ENCODE measurements at places on chromosomes 3 and 15. TPM values are rescaled to one million over a fixed set of nuclear protein-coding genes. Genes with fewer than 3 reads are reported as not detected.

- no peaks in the 10 kb centered on the region for H3K4me1 ChIP-seq
- no peaks in the 10 kb centered on the region for H3K27me3 ChIP-seq
- H3K36me3 ChIP-seq = no peaks in the 10 kb centered on the region
- DNase-seq = no peak
Observed at GRCh38 chr15:86329311-86330013, 249.8 kb downstream of the AGBL1 start.

- H3K27ac ChIP-seq = peak overlapping the region; percentile 92
- H3K4me3 ChIP-seq = peak overlapping the region; percentile 83
- no peaks in the 10 kb centered on the region for H3K27me3 ChIP-seq
- H3K36me3 ChIP-seq = peaks cover 26% of the 10 kb centered on the region
Observed at GRCh38 chr3:50336452-50337174, 4.0 kb downstream of the RASSF1 start.

- no peaks in the 10 kb centered on the region for H3K36me3 ChIP-seq
- no peak for DNase-seq
- no peaks in the 10 kb centered on the region for H3K4me1 ChIP-seq
- H3K27ac ChIP-seq = no peak overlapping the region
- H3K27me3 ChIP-seq = no peaks in the 10 kb centered on the region
Observed at GRCh38 chr3:111336511-111336910, 205.5 kb upstream of the CD96 start.

- H3K4me1 ChIP-seq = no peaks in the 10 kb centered on the region
- no peak overlapping the region for H3K27ac ChIP-seq
- H3K36me3 ChIP-seq = peaks cover 2% of the 10 kb centered on the region
- no peak overlapping the region for H3K4me3 ChIP-seq
- no peaks in the 10 kb centered on the region for H3K27me3 ChIP-seq
Observed at GRCh38 chr3:51422211-51422610, 31.1 kb downstream of the RBM15B start.

DNA sequence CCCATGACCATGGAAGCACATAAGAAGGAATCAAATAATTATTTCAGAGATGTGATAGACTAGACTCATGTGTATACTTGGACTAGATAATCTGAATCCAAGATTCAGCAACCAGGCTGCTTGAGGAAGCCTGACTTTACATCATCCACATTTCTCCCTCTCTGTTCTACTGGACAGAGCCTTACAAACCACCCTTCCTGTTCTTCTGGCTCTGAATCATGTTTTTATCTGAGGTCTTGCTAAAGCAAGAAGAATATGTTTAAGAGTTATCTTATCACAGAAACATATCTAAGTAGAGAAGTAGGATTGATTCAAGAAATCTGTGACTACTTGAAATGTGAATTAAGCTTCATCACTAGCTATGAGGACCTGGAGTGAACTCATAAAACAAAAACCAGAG is 71.1 kb upstream of the SLC24A5 start:
- no peaks in the 10 kb centered on the region for H3K36me3 ChIP-seq
- H3K4me1 ChIP-seq = no peaks in the 10 kb centered on the region
- no peaks in the 10 kb centered on the region for H3K27me3 ChIP-seq
- DNase-seq = no peak
- H3K4me3 ChIP-seq = no peak overlapping the region

The ARHGAP11A gene
- total RNA-seq = 98.1 TPM

- no peak overlapping the region for H3K27ac ChIP-seq
- no peak overlapping the region for H3K4me3 ChIP-seq
- peaks cover 3% of the 10 kb centered on the region for H3K4me1 ChIP-seq
- no peaks in the 10 kb centered on the region for H3K36me3 ChIP-seq
Observed at GRCh38 chr15:64774629-64775493, 528 bp downstream of the RBPMS2 start.

The ABTB1 gene
- total RNA-seq = 26.7 TPM

- H3K27me3 ChIP-seq = no peaks in the 10 kb centered on the region
- no peak overlapping the region for H3K4me3 ChIP-seq
- no peak overlapping the region for H3K27ac ChIP-seq
- H3K36me3 ChIP-seq = no peaks in the 10 kb centered on the region
- H3K4me1 ChIP-seq = no peaks in the 10 kb centered on the region
Observed at GRCh38 chr3:21989341-21990042, 238.5 kb upstream of the ZNF385D start.

GRCh38 chr3:106013971-106014370 is 145.2 kb upstream of the CBLB start:
- H3K4me3 ChIP-seq = no peak overlapping the region
- peaks cover 5% of the 10 kb centered on the region for H3K4me1 ChIP-seq
- H3K27ac ChIP-seq = no peak overlapping the region
- H3K27me3 ChIP-seq = no peaks in the 10 kb centered on the region

DNA sequence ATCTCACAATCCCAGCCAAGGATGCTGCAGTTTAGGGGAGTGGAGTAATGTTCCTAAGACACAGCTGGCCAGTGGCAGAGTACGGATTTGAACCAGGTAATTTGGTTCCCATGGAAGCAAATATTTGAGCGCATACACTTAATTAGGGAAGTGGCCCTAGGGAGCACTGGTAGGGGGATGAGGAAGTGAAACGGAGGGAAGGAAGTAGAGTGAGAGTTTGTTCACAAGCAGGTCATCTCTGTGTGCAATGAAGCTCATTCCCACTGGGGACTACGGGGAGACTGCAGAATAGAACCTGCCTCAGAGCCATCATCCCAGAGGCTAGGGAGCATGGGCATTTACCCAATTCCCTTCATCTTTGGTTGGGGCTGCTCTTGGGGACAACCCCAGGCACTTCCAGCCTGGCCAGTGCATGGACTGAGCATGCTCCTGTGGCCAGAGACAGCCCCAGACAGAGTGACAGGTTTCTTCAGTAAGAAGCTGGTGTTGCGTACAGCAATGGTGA is 317.2 kb upstream of the PROK2 start:
- no peaks in the 10 kb centered on the region for H3K36me3 ChIP-seq
- DNase-seq = no peak
- H3K4me3 ChIP-seq = no peak overlapping the region
- peaks cover 19% of the 10 kb centered on the region for H3K4me1 ChIP-seq
- H3K27ac ChIP-seq = no peak overlapping the region
- peaks cover 3% of the 10 kb centered on the region for H3K27me3 ChIP-seq

DNA sequence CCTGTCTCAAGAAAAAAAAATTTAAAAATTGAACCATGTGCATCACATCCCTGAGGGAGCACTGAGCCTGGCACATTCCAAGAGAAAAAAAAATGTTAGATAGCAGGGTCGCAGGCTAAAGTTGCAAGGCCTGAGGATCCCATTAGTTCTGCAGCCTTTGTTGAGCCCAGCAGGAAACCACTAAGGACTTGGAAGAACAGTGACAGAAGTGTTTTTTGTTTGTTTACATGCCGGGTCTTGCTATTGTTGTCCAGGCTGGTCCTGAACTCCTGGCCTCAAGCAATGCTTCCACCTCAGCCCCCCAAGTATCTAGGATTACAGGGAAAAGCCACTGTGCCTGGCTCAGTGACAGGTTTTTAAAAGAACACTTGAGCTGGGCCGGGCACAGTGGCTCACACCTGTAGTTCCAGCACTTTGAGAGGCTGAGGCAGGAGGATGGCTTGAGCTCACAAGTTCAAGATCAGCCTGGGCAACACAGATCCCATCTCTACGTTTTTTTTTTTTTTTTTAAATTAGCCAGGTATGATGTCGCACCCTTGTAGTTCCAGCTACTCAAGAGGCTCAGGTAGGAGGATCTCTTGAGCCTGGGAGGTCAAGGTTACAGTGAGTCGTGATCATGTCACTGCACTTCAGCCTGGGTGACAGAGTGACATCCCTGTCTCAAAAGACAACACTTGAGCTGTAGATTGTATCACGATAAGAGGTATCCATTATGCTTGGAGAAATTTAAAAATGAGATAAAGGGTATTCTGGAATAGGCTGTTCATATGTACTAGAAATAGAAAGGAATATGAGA is 15.2 kb downstream of the CHAC1 start:
- no peak for DNase-seq
- H3K4me3 ChIP-seq = no peak overlapping the region
- H3K4me1 ChIP-seq = no peaks in the 10 kb centered on the region
- no peaks in the 10 kb centered on the region for H3K36me3 ChIP-seq
- no peaks in the 10 kb centered on the region for H3K27me3 ChIP-seq

DNA sequence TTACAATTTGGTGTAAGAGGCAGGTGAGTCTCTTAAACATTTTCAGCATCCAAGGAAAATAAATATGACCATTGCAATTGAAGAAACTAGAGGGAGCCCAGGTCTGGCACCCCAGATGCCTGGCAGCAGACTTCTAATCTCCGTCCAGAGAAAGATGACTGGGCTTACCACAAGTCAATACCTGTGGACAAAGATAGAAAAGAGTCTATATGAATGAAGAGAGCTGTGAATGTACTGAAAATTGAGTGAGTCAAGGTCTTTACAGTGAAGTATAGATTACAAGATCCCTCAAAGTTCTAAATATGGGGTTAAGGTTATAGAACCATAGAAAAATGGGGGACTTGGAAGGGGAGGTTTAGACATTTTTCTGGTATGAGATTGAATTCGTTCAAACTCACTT is 827.4 kb upstream of the NR2F2 start:
- H3K4me1 ChIP-seq = no peaks in the 10 kb centered on the region
- H3K36me3 ChIP-seq = no peaks in the 10 kb centered on the region
- H3K27me3 ChIP-seq = no peaks in the 10 kb centered on the region
- DNase-seq = no peak
- H3K4me3 ChIP-seq = no peak overlapping the region

The CHDH gene
- total RNA-seq = 1.2 TPM

DNA sequence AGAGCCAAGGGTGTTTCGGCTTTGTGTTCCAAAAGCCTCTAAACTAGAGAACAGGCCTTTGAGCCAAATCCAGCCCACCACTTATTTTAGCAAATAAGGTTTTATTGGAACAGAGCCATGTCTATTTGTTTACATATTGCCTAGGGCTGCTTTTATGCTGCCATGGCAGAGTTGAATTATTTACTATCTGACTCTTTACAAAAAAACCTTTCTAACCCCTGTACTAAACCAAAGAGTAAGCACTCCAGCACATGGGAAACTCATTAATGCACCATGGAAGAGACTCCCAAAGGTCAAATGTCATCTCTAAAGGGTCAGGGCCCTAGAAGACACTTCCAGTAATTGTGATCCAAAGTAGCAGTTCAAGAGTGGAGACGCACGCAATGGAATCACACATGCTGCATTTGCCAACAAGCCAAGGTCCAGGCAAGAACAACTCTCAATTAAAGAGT is 22.3 kb downstream of the OSBPL10 start:
- H3K4me1 ChIP-seq = no peaks in the 10 kb centered on the region
- H3K4me3 ChIP-seq = no peak overlapping the region
- H3K27me3 ChIP-seq = no peaks in the 10 kb centered on the region

DNA sequence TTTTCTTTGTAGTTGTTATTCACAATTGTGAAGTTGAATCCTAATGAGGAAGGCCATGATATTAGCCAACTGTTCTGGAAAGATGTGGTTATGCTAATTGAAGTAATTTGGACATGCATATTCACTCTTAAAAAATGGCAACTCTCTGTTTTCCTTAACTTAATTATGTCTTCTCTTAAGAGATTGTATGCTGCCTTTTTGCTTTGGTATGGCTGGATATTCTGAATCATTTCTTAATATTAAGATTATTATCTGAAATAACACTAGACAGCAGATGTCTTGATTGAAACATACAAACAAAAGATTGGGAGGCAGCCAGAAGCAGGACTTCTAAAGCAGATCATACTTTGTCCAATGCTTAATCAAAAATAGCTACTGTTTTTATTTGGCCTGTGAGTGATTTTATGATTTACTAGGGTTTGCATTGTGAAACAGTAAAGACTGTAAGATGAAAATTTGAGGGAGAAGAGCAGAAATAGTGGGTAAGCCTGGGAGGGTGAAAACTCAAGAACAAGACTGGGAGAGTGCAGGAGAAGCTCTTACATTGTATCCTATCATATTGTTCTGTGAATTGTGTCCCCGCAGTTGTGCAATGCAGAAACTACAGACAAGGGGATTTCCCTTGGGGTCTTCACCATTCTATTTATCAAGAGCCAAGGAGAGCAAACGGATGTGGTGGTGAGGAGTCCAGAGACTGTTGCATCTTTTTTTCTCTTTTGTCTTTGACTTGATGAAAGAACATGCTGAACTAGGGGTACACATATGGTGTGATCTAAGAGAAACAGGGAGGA is 554.8 kb downstream of the TUSC7 start:
- DNase-seq = no peak
- no peak overlapping the region for H3K27ac ChIP-seq
- H3K27me3 ChIP-seq = no peaks in the 10 kb centered on the region
- H3K4me1 ChIP-seq = no peaks in the 10 kb centered on the region
- no peaks in the 10 kb centered on the region for H3K36me3 ChIP-seq

The C3orf22 gene
- not detected for total RNA-seq

DNA sequence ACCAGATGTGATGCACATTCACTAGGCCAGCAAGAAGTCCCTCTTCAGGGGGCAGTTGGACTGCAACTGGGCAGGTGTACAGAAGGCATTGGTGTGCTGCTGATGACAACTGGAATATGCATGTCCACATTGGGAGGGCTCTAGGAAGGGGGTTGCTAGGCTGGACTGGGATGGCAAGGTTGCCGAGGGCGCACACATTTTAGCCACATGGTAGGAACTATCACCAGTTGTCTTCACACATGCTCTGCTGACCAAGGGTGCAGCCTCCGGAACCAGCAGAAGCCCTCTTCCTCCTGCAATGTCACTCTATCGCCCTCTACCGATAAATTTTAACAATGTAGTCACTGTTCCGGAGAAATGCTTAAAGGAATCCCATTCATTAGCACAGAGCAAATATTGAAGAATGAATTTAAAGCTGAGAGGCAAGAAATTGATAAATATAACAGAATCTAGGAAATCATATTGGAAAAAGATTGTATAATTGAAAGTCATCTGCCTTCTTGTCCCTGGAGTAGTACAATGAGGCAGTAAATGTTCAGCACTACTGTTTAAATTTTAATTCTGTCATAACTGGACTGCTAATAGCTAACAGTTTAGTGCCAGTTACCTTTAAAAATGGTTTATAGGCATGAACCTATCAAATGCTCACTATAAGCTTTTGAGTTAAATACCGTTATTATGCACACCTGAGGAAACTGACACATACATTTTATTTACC is 22.6 kb upstream of the LYSMD4 start:
- peak; percentile 67 for DNase-seq
- H3K36me3 ChIP-seq = no peaks in the 10 kb centered on the region
- no peaks in the 10 kb centered on the region for H3K4me1 ChIP-seq
- H3K4me3 ChIP-seq = no peak overlapping the region

The RTP1 gene
- not detected for total RNA-seq

Measured in naive thymus-derived CD4-positive, alpha-beta T cell (primary cell).